Left forelimb (tissue), 1 donor: ENCODE measurements at places on chromosomes 5 and 9.

- DNase-seq = no peak
Observed at GRCh38 chr5:106092455-106092854, 1578.3 kb downstream of the EFNA5 start.

DNA sequence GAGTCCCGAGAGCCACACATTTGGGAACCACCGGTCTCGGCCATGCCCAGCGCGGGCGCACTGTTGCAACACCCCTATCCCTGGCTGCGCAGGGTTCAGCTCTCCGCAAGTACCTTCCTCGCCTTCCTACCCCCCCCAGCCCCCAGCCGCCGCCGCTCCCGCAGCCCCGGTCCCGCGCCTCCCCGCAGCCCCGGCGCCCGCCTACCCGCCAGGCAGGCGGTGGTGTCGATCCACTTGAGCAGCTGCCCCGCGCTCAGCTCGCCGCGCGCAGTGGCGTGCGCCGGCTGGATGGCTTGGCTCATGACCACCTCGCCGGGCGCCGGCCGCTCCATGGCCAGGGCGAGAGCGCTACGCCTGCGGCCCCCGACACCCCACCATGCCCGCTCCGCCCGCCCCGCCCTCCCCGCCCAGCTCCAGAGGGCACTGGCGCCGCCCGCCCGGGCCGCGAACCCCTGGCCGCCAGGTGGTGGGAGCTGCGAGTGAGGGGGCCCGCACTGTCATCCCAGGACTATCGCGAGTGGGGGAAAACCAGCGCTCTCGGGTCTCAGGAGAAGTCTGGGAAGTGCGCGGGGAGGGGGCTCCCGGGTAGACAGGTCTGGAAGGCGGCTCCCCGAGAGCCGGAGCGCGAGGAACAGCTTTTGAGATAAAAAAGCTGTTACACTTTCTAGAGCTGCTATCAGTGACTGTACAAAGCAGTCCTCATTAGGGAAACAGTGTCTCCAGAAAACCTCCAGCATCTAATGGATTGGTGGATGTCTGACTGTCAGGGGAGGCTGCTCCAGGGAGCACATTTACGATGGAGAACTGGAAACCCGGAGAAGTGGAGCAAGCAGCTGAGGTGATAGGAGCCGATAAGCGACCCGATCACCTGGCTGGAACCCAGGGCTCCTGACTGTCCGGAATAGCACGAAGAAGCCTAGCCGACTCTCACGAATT lies at the start of gene ACOT12:
ACOT12 (minus strand) TSS at position 352 of the 936 bp plus-strand sequence; CDS start at position 332, 20 bp downstream.
- DNase-seq = no peak

GRCh38 chr5:179820127-179820482 lies 600 bp upstream of the SQSTM1 start:
- no peak for DNase-seq

DNA sequence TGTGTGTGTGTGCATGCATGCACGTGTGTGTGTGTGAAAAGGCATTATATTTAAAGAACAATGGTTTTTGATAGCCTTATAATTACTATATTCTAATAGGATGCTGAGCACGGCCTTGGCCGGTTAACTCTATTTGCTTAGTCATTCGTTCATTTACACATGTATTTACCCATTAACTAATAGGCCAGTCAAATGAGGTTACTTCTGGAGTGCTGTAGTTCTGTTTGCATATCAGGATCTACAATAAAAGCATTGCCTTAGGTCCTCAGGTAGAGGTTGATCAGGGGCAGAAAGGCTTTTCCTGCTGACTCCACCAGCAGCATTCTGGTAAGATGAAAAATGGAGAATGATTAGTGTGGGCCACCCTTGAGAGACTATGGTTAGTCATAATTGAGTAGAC lies 219.0 kb downstream of the COMMD10 start:
- DNase-seq = no peak

DNA sequence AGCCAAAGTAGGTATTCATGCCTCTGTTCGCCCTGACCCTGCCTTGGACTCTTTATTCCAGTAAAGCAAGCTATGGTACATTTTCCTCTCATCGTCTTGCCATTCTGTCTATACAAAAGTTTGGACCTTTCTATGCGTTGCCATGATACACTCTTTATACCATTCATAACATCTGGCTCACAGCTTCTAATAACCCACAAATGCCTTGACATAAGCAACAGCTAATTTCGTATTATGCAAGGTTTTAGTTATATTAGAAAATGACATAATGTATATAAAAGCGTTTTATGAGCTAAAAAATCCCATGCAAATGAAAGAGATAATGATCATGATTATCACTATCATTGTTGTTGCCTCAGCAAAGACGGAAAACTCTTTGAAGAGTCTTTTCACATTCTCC lies 265.7 kb downstream of the TMEM167A start:
- DNase-seq = no peak

DNA sequence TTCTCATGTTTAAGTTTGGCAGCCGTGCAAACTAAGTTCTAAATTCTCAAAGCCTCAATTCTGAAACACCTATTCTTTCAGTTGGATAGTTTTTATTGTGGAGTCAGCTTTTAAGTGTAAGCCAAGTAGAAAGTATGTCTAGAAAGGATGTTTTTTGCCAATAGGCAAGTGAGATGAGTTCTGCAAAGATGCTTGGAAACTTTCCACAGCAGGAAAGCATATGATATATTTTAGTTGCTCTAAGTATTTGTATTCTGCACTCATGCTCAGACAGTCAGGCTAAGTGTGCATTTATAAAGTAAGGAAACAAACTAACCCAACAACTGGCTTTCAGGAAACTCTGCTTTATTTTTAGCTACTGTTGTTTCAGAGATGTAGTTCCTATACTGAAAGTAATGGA lies 67.3 kb upstream of the CDH18 start:
- no peak for DNase-seq

- no peak for DNase-seq
Observed at GRCh38 chr5:170139786-170140335, 34.2 kb downstream of the FOXI1 start.

DNA sequence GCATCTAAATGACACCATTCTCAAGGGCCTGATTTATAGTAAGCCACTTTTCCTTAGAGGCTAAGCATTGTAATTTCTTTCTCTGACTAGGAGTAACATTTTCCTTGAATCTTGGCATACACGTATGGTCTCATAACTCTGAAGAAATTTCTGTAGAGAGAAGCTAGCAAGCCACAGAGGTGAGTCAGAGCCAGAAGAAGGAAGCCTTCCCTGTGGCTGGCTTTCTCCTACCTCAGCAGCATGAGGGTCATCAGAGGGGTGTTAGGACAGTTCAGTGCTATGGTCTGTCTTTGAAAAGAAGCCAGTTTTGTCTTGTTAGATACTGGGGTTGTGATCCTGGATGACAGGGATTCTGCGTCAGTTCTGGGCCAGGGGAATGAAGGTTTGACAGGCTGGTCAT lies 3.2 kb downstream of the SNX30 start:
- no peak for DNase-seq

DNA sequence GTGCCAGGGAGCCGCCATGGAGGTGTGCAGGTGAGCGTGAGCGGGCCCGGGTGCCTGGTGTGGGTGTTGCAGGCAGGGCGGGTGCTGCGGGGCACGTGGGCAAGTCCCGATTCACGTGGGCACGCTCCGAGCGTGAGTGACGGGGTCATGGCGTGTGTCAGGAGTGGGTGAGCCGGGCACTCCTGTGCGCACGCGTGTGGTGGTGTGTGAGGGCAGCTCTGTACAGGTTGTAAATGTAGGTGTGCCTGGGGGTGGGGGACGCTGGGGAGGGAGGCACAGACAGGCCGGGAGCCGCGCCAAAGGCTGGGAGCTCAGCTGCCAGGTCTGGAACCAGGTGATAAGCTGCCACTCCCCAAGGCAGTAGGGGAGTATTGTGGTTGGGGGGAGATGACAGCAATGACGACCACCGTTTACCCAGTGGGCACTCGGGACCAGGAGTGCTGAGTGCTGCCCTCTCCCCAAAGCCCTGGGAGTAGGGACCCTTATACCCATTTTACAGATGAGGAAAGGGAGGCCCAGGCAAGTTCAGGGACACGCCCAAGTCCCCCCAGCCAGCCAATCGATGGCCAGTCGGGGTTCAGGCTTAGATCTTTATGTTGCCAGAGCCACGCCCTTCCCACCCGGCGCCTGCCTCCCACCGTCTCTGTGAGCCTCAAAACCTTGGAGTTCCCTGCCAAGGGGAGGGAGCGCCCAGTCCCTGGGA lies 9.6 kb downstream of the NCS1 start:
- DNase-seq = no peak

- no peak for DNase-seq
Observed at GRCh38 chr9:93270976-93271375, 87.0 kb downstream of the WNK2 start.

- DNase-seq = no peak
Observed at GRCh38 chr5:173281910-173282309, 46.3 kb downstream of the STC2 start.

DNA sequence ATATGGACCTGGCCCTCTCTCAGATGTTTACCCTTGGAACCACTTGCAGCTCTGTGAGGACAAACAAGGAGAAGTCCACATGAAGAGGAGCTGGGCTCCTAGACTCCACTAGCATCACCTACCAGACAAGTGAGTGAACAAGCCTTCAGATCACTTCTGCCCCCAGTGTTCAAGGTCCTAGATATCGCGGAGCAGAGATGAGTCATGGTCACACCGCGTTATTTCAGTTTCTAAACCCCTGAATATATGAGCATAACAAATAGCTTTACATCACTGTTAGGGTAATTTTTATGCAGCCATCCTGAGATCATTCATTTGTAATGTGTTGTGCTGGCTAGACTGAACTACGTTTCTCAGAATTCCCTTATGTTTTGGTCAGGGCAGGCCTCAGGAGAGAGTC lies 77.0 kb upstream of the DAP start:
- DNase-seq = no peak

GRCh38 chr5:113232667-113233066 lies 202.1 kb downstream of the TSSK1B start:
- no peak for DNase-seq

GRCh38 chr9:14155237-14155636 lies 158.7 kb downstream of the NFIB start:
- no peak for DNase-seq

DNA sequence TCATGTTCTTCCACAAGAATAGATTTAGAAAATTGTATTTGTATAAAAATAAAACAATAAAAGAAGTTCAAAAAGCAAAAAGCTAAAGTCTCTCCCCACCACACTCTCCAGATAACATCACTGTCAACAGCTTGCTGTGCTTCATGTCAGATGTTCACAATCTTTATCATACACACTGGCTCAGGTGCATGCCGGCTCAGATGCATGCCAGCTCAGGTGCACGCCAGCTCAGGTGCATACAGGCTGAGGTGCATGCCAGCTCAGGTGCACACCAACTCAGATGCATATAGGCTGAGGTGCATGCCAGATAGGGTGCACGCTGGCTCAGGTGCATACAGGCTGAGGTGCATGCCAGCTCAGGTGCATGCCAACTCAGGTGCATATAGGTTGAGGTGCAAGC lies 26.5 kb downstream of the SEMA4D start:
- DNase-seq = no peak

- no peak for DNase-seq
Observed at GRCh38 chr5:165956854-165957253, 2334.6 kb upstream of the WWC1 start.

GRCh38 chr5:96734871-96735325 lies 72.7 kb downstream of the CAST start:
- no peak for DNase-seq

DNA sequence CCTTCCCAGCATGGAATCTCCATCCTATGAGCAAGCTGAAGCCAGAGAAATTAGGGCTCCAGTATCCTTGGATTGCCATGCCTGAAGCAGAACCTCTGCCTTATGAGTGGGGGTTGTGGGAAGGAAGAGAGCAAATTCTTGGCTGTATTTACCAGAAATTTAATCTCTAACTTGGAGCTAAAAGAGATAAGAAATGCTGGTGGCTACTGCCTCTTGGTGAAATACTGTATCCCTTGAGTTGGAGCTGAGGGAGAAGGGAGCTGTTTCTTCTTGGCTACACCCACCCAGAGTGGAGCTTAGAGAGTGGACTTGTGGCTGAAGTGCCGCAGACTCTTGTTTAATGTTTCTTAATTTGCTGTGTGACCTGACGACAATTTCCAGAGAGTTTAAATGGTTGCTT lies 447.3 kb downstream of the ARHGEF28 start:
- DNase-seq = no peak

GRCh38 chr5:52469420-52469819 lies 318.3 kb upstream of the ITGA1 start:
- DNase-seq = no peak

DNA sequence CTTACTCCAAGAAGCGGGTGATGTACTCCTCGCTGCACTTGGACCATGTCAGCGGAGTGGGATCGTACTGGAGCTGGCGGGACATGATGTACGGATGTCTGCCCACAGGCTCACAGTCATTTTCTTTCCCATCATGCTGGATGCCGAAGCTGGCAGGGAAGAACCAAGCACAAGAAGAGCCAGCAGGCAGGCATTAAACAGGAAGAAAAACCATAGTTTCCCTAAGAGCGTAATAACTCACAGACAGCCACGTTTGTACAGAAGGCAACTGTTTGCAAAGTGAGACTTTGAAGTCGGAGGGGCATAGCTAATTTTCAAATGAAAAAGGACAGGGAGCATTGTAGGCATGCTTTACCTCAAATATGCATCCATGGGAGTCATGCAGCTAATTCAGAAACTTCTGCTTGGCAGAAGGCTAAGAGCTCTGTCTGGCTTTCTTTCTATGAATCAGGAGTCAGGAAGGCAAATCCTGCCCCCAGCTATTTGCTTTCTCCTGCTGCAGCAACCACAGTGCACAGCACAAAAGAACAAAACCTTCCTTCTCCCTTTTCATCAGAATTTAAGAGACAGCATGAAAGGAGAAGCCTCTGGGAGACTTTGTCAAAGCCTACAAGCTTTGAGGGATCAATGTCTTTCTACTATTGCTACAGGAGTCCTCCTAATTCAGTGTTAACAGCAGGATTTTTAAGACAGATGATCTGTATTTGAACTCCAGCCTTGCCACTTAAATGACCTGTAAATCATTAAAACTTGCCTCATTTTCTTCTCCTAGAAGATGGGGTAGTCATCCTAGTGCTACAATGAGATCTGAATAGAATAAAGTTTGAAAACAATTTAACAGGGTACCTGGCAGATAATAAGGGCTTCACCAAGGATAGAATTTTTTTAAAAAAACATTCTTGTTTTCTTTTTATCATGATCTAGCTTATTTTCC lies 209.1 kb downstream of the TARS1 start:
- DNase-seq = no peak

DNA sequence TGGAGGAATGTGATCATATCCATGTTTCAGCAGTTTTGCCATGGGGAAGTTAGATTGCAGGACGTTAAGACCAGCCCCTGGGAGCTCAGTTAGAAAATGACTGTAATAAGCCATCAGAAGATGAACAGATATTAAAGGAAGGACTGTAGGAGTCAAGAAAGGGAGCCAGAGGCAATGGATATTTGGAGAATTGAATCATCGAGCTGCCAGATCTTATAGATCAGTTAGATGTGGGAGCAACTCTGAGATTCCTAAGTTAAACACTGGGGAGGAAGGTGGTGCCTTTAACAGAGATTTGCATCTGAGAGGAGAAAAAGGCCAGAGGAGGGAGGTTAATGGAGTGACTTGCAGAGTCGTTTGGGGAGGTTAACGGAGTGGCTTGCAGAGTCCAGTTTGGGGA lies 96.4 kb downstream of the ADCY2 start:
- no peak for DNase-seq

- DNase-seq = no peak
Observed at GRCh38 chr5:21140987-21141386, 1153.0 kb upstream of the CDH18 start.
